Cerebellar nuclear complex (tissue), 1 donor: ENCODE measurements at places on chromosomes 4 and X.

- no peak for DNase-seq
Observed at GRCh38 chr4:64617800-64618199, 208.6 kb upstream of the TECRL start.

- no peak for DNase-seq
Observed at GRCh38 chr4:34323549-34324320, 1920.6 kb downstream of the ARAP2 start.

GRCh38 chr4:167642250-167642649, 408.0 kb upstream of the SPOCK3 start:
- DNase-seq = no peak

DNA sequence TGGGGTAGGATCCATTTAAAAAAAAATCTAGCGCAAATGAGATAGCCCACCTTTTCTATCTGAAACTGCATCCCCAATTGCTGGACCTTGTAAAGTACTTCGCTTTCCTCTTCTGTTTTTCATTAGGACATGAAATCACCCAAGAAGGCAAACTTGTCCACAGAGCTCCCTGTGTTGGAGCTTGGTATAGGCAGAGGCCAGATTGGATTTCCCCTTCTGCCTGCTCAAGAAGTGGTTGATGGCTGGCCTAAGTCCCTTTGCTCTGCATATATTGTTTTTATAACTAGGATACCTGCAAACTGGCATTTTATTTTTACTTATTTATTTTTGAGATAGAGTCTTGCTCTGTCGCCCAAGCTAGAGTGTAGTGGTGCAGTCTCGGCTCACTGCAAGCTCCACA, 28.4 kb downstream of the RNF4 start:
- no peak for DNase-seq

GRCh38 chr4:54852602-54853001, 194.8 kb downstream of the KIT start:
- DNase-seq = no peak

- no peak for DNase-seq
Observed at GRCh38 chr4:86895692-86896488, 3.7 kb upstream of the C4orf36 start.

- no peak for DNase-seq
Observed at GRCh38 chr4:91653067-91653466, 650.7 kb upstream of the GRID2 start.

DNA sequence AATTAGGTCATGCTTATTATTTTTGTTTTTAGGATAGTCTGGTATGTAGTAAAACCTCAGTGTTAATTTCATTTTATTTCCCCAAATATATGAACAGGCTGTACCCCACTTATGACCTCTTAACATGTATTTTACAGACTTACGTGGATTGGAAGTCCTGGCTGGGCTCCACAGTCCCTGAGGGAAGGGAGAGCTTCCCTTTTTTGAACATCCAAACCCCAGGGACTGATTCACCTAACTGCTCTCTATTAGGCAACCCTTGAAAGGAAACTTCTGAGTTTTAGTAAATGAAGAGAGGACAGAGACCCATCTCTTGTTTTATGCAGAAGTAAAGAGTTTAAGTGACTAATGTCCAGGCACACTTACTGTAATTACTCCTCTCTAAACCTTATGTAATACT, 233.1 kb upstream of the SPRY1 start:
- no peak for DNase-seq

- DNase-seq = no peak
Observed at GRCh38 chr4:159023741-159024140, 79.1 kb upstream of the RAPGEF2 start.

- no peak for DNase-seq
Observed at GRCh38 chr4:104344342-104344980, 150.2 kb downstream of the CXXC4 start.

GRCh38 chrX:103797691-103798090, 21.1 kb downstream of the PLP1 start:
- no peak for DNase-seq

DNA sequence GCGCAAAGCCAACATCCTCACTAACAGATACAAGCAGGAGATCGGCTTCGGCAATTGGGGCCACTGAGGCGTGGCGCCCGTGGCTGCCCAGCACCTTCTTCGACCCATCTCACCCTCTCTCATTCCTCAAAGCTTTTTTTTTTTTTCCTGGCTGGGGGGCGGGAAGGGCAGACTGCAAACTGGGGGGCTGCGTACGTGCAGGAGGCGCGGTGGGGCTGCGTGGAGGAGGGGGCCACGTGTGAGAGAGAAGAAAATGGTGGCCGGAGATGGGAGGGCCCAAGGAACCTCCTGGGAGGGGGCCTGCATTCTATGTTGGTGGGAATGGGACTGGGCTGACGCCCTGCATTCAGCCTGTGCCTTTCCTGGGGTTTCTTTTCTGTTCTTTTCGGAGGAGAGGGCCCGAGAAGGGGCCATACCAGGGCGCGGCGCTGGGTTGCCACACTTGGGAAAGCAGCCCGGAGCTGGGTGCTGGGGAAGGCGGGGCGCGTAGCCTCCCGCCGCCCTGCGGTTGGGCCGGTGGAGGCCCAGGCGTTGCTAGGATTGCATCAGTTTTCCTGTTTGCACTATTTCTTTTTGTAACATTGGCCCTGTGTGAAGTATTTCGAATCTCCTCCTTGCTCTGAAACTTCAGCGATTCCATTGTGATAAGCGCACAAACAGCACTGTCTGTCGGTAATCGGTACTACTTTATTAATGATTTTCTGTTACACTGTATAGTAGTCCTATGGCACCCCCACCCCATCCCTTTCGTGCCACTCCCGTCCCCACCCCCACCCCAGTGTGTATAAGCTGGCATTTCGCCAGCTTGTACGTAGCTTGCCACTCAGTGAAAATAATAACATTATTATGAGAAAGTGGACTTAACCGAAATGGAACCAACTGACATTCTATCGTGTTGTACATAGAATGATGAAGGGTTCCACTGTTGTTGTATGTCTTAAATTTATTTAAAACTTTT, 4.5 kb downstream of the MID1IP1 start:
- DNase-seq = no peak

- no peak for DNase-seq
Observed at GRCh38 chr4:82519072-82519471, 42.7 kb downstream of the TMEM150C start.

DNA sequence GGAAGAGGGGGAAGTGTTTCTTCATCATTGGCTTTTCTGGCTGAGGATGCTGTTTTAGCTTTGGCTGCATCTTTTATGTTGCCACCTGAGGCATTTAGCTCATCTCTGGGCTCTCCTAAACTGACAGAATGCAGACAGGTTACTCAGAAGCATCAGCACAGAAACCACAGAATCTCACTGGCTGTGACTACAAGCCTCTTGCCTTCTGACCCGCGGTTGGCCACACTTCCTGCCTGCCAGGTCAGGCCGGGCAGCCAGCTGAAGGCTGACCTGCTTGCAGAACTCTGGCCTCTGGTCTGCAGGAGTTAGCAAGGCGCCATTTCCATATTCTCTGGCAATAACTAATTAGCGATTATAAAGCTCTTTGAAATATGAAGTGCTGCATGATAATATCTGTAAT, 366.5 kb downstream of the MID1IP1 start:
- DNase-seq = no peak

- DNase-seq = no peak
Observed at GRCh38 chrX:18643243-18643642, 28.7 kb downstream of the RS1 start.

- DNase-seq = no peak
Observed at GRCh38 chr4:185242749-185243533, 33.5 kb downstream of the SNX25 start.

GRCh38 chrX:83845397-83845796, 15.5 kb upstream of the CYLC1 start:
- no peak for DNase-seq

DNA sequence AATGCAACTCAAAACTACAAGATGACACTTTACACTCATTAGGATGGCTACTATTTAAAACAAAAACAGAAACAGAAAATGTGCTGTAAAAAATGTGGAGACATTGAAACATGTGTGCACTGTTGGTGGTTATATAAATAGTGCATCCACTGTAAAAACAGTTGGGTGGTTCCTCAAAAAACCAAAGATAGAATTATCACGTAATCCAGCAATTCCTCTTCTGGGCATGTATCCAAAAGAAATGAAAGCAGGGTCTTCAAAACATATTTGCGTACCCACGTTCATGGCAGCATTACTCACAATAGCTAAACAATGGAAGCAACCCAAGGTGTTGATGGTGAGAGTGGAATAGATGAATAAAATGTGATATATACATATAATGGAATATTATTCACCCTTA, 967.2 kb downstream of the TRAM1L1 start:
- no peak for DNase-seq

GRCh38 chrX:16120431-16120830, 2.9 kb upstream of the GRPR start:
- no peak for DNase-seq

- no peak for DNase-seq
Observed at GRCh38 chr4:153234885-153235284, 30.6 kb downstream of the TRIM2 start.

GRCh38 chr4:16809064-16809463, 89.4 kb downstream of the LDB2 start:
- no peak for DNase-seq
